ENCODE measurements at places on chromosomes 1 and 21.
A peak's percentile ranks its signal among the peaks of the same experiment; 100 is the strongest.

DNA sequence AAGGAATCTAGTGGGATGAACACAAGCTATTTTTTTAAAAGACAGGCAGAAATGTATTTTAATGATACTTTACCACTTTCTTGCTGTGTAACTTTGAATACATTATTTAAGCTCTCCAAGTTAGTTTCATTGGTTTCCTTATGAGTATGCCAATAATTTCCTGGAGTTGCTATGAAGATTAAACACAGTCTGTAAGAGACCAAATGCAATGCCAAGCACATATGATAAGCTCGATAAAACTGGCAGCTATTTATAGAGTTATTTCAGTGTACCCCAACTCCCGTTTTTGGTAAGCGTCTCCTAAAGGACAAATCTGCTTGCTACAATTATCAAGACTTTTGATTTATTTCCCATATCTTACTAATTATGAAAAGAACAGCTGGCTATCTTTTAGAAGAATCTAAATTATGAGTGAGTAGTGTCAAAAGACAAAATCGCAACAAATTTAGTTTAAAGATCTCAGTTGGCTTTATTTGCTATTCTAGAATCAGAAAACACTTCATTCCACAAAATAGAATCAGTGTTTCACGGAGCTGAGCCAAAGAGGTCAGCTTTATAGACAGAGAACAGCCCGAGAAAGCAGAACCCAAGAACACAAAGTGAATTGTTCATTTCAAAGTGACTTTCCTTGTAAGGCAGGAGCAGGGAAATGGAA is 7.2 kb upstream of the MAP10 start:
- DNase-seq, result no peak

- no peak for DNase-seq
Measured at GRCh38 chr1:64093941-64094340, 109.5 kb upstream of the UBE2U start.

DNA sequence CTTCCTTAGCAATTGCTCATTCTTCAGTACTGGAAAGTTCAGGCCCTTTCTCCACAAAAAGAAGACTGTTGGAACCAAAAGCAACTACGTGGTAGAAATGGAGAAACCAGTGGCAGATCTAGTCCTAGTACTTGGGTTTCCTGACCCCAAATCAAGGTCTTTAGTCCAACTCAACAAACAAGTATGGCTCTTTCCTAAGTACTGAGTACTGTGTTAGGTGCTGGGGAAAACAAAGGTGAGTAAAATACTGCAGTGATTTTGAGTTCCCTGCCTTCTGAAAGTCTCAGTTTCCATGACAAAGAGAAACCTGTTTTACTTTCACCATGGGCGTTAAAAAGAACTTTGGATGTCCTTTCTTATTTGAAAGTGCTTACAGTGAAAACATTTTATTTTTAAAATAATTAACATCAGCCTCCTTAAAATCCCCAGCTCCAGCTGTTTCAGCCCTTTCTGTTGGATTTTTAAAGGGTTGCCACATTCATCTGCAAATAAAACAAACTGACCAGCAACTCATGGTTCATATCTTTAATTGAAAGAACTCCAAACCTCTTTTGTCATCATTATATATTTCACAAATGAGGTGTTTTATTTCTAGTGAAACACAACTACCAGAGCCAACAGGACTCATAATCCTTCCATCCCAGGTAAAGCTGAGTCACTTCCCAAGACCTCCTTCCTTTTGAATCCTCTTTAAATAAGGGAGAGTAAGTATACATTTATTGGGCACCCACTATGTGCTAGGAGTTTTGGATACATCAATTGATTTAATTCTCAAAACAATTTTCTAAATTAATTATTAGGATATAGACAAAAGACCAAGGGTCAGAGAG is 35.4 kb downstream of the PLPP3 start:
- DNase-seq, result no peak

DNA sequence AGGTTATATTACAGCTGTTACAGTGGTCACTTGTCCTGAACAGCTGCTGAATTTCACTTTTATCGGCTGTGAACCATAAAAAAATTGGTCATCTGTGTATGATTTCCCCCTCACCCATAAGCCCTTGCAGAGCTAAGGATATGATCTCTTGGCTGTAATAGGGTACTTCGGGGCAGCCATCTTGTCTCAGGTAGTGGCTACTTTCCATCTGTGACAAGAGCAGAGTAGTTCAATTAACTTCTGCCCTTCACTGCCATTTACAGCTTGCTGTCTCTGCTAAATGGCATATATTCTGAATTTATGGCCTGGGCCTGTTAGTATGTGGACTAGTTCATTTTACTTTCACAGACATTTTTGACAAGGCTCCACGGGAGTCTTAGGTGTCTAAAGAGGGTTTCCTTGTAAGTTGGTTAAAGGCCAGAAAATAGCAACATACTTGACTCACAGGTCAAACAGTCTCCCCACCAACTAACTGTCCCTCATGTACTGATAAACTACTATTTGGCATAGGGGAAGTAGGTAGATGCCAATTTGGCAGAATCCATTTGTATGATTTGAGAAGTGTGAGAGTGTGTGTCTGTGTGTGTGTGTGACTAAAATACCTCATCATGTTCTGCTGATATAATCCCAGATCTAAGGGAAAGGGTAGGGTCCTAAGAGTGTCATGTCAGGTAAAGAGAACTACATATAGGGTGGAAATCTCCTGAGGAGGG is 151.6 kb downstream of the KCTD3 start:
- no peak for DNase-seq

- no peak for DNase-seq
Measured at GRCh38 chr1:92486251-92487077, at the start of gene GFI1. GFI1 (minus strand) TSS chr1:92486925; CDS start chr1:92483487, 3,438 bp downstream.

DNA sequence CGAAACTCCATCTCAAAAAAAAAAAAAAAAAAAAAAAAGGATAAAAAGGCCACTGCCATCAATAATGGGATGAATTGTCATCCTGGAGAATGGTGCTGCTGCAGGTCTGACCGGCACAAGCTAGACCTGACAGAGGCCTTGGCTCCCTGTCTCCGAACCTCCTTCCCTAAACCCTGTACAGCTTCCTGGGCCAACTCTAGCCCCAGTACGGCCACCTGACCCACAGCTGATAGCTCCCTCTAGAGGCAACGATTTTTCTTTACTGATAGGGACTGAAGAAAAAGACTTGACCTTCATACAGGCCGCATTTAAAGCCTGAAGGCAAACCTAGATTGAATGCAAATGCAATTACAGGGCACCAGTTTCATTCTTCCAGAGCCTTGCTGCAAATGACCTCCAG is 30.7 kb downstream of the NOL9 start:
- DNase-seq, result no peak

- DNase-seq, result peak; percentile 24
Measured at GRCh38 chr1:207017615-207018559, 14.7 kb downstream of the C1orf116 start.
